ENCODE measurements at places on chromosomes 3 and 15.

GRCh38 chr3:69325151-69325550 is 60.7 kb downstream of the FRMD4B start:
- DNase-seq = no peak

- DNase-seq = peak; percentile 86
These were observed at the start of gene PARL for GRCh38 chr3:183884427-183885296. PARL (minus strand) TSS chr3:183884880; CDS start chr3:183884846, 34 bp downstream.

- no peak for DNase-seq
These were observed 838.5 kb downstream of the DIPK2A start for GRCh38 chr3:144810160-144810559.

GRCh38 chr3:9036404-9037131 is 73.3 kb upstream of the RAD18 start:
- DNase-seq = no peak

DNA sequence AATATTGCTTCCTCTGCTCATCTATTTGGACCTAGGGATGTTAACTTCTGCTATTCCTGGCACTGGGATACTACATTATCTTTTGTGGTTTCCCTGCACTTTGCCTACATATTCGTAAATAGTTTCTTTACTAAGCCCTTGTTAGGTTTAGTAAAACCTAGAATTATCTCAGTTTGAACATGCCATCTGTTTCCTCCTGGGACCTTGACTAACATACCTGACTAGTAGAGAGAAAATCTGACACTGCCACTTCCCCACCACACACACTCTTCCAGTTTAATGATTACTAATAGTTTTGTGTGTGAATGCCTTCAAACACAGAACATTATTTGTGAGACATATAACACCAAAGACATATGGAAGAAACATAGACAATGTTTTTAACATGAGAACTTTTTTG is 28.2 kb upstream of the SOX2 start:
- no peak for DNase-seq

DNA sequence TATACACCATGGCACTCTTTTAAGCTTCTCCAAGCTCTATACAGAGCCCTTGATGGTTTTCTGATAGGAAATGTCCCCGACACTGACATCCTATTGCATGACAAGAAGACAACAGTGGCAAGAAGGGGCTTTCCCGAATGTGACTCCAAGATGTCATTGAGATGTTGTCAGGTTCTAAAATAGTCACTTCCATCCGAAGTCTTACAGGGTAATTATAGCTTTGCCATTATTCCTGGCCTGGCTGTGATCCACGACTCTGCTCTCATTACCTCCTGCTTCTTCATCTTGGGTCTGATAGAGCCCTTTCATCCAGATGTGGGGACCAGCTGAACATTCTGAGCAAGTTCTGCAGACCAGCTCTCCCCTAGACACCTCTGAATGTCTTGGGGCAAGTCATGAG is 40.6 kb upstream of the ADAMTS9 start:
- no peak for DNase-seq

GRCh38 chr3:112086875-112087524 is 811 bp downstream of the C3orf52 start:
- DNase-seq = no peak

GRCh38 chr3:151146071-151146730 is 56.8 kb downstream of the GPR171 start:
- DNase-seq = peak; percentile 55

- DNase-seq = no peak
These were observed 10.4 kb upstream of the RTP1 start for GRCh38 chr3:187186801-187187421.

DNA sequence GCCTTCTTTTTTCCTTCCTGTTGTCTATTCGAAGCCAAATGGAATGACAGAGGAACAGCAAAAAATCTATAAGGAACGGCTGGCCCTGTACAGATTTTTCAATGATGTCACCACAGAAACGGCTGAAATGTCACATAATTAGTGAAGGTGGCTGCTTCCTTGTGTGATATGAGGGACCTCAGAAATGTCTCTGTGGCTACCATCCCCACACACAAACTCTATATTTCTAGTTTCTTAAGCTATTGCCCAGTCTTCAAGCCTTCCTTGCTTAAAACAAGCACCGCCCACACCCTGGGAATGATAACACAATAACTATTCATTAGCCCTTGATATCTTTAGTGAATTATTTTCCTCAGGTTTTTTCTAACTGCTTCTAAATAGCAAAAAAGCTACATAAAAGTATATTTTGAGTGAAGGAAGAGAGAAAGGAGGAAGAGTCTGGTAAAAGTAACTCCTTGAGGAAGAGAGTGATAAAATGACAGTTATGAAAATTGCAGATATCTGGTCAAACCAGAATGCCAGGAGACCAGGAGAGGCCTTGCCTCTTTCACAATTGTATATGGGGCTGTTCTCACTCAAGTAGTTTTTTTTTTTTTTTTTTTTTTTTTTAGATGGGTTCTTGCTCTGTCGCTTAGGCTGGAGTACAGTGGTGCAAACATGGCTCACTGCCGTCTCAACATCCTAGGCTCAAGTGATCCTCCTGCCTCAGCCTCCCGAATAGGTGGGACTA is 38.7 kb downstream of the FMN1 start:
- DNase-seq = no peak

DNA sequence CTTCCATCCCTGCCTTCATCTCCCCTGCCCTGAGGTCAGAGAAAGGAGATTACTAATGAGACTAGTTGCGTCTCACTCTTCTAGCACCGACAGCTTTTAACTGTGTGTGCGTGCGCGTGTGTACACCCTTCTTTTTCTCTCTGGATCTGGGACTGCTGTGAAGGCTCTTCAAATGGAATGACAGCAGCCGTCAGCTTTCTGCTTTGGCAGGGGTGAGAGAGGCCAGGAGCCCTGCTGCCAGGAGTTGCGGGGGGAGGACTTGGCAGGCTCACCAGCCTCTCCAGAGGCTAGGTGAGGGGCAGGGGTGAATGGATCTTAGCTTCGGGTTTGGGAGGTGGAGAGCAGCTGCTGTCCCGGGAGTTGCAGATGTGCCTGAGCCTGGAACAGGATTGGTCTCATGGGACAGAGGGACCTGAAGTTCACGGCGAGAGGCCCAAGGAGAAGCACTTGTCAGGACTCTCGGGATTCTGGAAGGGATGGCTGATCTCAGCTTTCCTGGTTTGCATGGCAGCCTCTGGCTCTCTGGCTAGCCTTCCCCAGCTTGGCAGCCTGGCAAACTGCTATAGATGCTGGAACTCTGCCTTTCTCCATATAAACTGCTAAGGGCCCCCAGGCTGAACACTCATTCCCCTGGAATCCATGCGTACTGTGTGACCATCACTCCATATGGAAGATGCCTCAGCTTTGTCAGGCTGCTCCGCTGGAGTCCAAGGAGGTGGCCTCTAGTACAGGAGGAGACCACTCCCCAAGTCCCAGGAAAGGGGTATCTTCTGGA is 16.6 kb downstream of the TEX264 start:
- DNase-seq = no peak

DNA sequence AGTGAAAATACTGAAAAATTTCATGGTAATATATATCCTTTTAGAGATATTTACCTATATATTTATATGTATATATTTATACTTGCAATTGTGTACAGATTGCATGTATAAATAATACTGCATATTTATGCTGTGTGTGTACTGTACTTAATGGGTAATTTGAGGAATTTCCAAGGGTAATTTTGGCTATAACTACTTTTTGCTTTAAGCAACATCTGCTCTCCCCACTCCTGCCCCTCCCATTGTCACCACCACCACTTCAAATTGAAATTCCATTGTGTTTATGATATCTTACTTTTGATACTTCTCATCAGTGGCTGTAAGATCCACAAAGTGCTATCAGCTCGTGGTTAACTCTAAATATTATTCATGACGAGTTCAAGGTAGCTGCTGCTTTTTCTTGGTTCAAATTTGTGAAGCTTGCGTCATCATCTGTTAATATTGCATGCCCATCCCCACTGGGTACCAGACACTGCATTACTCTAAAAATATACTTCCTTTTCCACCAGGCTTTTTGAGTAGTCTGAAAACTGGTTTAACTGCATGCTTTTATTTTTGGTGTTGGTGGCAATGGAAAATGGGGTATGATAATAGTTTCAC is 91.7 kb upstream of the MITF start:
- no peak for DNase-seq

GRCh38 chr3:142228964-142229363 is 3.6 kb upstream of the GK5 start:
- no peak for DNase-seq

- DNase-seq = no peak
These were observed 28.9 kb downstream of the UBE2E2 start for GRCh38 chr3:23232016-23232415.

DNA sequence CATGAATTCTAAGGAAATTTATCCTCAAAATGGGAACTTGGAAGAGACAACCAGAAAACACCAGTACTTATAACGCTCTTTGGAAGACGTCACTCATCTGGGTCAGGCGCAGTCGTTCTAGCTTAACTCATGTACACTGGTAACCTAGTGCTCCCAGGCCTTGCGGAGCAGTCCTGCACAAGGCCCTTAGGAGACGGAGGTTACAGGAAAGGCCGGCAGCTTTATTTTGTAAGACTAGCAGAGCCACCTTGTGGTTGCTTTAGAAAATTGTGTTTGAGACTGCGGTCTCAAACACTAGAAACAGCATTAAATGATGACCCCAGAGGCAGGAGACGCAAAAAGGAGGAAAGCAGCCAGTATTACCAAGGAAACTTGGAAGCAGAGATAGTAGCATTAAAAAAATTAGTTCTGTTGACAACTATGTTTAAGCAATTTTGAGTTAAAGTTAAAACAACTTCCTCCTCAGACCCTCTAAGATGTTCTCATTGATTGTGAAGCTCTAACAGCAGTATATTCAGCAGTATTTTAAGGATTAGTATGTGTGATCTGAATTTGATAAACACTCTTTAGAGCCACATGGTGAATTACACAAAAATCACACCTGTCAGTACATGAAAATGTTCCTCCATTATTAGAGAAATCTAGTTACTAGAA is 141.9 kb upstream of the C2CD4B start:
- no peak for DNase-seq

- no peak for DNase-seq
These were observed 27.0 kb downstream of the OPA1 start for GRCh38 chr3:193620057-193620456.

- no peak for DNase-seq
These were observed 89.3 kb upstream of the DGKG start for GRCh38 chr3:186451371-186451770.

DNA sequence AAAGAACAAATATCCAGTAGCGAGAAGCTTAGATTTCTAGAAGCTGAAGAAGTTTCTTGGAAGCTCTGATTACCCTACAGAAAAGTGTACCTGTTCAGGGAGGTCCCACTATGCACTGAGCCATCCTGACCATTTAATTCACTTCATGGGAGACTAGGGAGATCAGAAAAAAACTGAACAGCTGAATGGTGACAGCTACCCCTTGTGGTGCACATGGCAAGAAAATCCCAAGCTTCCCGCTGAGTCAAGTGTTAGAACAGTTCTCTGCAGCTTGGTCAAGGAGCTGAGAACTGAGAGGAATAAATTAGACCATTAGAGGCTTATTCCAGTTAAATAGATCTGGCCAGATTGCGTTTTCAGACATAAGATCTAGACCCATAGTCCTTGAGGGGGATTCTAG is 197.2 kb upstream of the VEPH1 start:
- no peak for DNase-seq

DNA sequence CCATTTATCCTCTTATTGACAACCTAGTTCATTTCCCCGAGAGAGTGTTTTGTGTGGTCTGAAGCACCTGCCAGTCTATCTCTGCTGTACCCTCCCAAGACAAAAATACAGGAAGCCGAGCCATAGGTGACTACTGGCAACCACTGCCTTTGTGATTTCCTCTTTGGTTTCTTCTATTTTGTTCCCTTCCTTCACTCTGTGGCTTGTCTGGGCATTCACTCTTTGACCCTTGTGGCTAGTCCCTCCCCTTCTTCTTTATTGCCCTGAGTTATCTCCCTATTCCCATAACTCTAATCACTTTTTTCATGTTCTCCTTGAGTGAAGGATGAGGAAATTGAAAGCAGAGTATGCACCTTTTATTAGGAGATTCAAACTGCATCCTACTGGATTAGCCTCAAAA is at the start of gene ADGRG7:
ADGRG7 (plus strand) TSS at position 297 of the 400 bp plus-strand sequence. CDS start 256 bp downstream, outside the sequence.
- DNase-seq = no peak

DNA sequence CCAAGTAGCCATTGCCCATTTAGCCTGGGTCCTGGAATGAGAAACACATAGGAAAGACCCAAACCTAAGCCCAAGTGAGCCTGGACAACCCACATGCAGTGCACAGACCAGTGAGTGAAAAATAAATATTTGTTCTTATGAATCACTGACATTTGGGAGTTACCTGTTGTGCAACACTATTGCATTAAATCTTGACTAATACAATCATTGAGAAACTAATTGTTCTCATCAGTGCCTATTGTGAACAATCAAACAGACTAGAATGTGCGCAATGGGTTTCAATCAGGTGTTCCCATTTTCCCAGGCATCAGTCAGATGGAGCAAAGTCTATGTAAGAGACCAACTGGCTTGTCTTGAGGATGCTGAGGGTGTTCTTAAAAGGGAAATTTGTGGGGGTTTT is 54.7 kb upstream of the CNOT10 start:
- no peak for DNase-seq

DNA sequence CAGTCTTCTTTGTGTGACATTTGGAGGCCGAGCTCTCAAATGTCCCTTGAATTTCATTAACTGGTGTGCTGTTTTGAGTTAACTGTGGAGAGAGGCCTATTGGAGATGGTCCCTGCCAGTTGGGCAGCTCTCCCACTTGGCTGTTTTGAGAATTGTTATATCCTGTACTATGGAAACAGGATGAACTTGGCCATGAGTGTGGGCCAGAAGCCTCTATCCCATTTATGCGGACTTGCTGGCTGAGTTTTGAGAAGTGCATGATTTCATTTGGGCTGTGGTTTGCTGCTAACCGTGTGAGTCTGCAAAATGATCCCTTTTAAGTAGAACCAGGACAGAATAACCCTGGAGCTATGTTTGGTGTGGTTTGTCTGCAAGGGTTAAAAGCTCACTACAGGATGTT is 366.0 kb downstream of the PTPRG start:
- DNase-seq = no peak

- no peak for DNase-seq
These were observed 20.2 kb downstream of the PAK6 start for GRCh38 chr15:40259021-40259420.

DNA sequence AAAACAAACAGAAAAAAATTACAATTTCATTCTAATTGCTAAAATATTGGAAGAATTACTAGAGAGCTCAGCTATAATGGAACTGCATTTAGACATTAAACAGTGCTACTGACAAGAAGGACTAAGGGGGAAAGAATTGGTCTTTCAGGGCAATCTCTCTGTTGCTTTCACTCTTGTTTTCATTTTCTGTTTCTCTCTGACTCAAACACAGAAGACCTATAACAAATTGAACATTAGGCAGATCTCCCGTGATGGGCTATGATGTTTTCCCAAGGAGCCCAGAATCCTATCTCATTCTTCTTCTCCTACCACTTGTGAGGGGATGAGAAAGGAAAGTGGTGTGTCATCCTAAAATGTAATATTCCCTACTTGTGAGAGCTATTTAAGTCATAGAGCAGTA is 358.0 kb upstream of the TGFBR2 start:
- no peak for DNase-seq

Measured in anterior cingulate cortex (tissue), 58 donors.